ENCODE measurements at places on chromosomes 12 and 14.

GRCh38 chr12:65389436-65389835 is 111.0 kb downstream of the MSRB3 start:
- no peak for DNase-seq

DNA sequence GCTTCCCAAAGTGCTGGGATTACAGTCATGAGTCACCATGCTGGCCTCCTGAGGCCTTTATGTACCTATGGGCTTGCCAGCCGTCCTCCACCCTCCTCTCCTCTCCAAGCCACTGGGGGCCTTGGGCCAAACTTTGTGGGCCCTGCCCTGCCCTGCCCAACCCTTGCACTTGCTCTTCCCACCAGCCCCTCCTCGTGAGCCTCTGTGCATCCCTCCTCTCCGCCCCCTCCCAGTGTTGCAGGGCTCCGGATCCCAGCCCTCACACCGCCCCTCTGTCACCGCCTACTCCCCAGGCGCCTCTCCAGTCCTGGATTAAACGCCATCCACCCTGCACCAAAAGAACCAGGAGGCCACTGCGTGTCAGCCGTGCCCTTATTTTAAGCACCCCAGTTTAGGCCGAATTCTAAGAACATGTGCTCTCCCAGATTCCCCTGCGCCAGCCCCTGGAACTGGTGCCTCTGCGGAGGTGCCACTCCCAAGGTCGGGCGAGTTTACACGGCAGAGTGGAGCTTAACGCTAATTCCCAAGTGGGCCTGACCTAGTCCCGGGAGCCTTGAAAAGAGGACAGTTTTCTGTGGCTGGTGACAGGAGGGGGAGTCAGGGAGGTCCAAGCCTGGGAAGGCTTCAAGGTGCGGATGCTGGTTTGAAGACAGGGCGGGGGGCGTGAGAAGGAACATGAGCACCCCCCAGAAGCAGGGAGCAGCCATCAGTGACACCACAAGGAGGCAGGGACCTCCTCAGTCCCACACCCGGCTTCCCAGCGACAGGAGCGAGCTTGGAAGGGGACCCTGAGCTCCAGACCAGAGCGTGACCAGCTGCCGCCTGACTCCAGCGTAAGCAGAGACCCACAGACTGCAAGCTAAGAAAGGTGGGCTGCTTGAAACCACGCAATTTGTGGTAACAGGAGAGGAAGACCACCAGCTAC is 21.2 kb upstream of the CDCA4 start:
- no peak for DNase-seq

DNA sequence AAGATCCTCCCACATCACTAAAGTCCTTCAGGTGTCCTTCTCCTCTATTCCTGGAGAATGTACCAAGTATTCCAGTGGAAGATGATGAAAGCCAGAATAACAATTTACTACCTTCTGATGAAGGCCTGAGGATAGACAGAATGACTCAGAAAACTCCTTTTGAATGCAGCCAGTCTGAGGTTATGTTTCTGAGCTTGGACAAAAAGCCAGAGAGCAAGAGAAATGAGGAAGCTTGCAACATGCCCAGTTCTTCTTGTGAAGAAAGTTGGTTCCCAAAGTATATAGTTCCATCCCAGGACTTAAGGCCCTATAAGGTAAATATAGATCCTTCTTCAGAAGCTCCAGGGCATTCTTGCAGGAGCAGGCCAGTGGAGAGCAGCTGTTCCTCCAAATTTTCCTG is 54.6 kb upstream of the HELB start:
- no peak for DNase-seq

- no peak for DNase-seq
Observed at GRCh38 chr12:115481141-115481540, 796.4 kb downstream of the MED13L start.

DNA sequence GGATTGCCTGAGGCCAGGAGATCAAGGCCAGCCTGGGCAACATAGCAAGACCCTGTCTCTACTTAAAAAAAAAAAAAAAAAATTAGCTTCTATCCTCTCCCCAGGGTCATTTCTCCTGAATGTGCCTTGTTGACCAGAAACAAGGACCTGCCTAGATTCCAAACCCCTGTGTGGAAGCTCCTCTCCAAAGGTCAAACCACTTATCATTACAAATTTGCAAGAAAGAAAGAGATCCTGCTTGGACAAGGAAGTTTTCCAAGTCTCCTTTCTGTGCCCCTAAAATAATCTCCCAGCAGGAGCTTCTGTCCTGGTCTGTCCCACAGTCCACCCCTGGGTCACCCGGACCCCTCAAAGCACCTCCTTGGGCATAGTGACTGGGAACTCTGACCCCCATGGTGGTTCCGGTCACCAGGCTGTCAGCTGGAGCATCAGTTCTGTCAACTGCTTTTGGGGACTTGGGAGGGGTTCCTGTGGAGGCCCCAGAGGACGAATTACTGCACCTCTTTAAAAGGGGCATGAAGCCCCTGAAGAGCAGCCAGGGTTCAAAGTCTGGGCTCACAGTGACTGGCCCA is 38.4 kb downstream of the ACTN1 start:
- DNase-seq, result no peak

All from stimulated activated CD4-positive, alpha-beta T cell treated with anti-CD3 and anti-CD28 coated beads, Interleukin-15, amount 100 ng/mL, for 1 hour (primary cell).